Naive thymus-derived CD4-positive, alpha-beta T cell (primary cell): ENCODE measurements at places on chromosomes 2 and 18. TPM values are rescaled to one million over a fixed set of nuclear protein-coding genes. Genes with fewer than 3 reads are reported as not detected.

PLEKHH2 gene
- 2.4 TPM for total RNA-seq

PCARE gene
- total RNA-seq, result not detected

WNT10A gene
- total RNA-seq, result 4.2 TPM

FAM228A gene
- total RNA-seq, result not detected

ASTL gene
- 7.5 TPM for total RNA-seq

ADD2 gene
- total RNA-seq, result 7.3 TPM

EFHD1 gene
- 2.9 TPM for total RNA-seq

CXCR1 gene
- not detected for total RNA-seq

DNAJC5G gene
- not detected in 2 replicates for total RNA-seq

GNLY gene
- 84.7 TPM for total RNA-seq

NYAP2 gene
- total RNA-seq, result not detected

CCL20 gene
- total RNA-seq, result 0.36 TPM in 1 of 2 replicates, not detected in the other

DYSF gene
- total RNA-seq, result 4.0 TPM

MRO gene
- total RNA-seq, result not detected
